ENCODE measurements at places on chromosomes 7 and 10.

- DNase-seq: no peak
Measured at GRCh38 chr10:61342858-61343572, 110.2 kb downstream of the TMEM26 start.

DNA sequence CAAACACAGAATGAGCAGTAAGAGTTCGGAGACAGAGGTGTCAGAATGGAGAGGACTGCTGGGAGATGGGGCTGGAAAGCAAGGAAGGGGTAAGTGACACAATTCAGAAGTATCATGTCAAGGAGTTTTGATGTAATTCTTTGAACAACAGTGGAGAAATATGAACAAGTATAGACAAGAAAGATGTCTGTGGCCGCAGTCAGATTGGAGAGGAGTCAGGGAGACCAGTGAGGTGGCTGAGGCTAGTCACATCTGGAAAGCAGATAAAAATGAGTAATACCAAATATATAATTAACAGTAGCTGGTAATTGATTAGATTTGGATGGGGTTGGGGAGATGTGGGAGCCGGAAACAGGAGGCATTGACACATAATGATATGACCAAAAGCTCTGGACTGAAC, 540.9 kb downstream of the SUGCT start:
- no peak for DNase-seq

GRCh38 chr10:99784016-99784726, 1.7 kb downstream of the ABCC2 start:
- no peak for DNase-seq

- DNase-seq: no peak
Measured at GRCh38 chr10:70575874-70576802, 26.4 kb downstream of the PRF1 start.

DNA sequence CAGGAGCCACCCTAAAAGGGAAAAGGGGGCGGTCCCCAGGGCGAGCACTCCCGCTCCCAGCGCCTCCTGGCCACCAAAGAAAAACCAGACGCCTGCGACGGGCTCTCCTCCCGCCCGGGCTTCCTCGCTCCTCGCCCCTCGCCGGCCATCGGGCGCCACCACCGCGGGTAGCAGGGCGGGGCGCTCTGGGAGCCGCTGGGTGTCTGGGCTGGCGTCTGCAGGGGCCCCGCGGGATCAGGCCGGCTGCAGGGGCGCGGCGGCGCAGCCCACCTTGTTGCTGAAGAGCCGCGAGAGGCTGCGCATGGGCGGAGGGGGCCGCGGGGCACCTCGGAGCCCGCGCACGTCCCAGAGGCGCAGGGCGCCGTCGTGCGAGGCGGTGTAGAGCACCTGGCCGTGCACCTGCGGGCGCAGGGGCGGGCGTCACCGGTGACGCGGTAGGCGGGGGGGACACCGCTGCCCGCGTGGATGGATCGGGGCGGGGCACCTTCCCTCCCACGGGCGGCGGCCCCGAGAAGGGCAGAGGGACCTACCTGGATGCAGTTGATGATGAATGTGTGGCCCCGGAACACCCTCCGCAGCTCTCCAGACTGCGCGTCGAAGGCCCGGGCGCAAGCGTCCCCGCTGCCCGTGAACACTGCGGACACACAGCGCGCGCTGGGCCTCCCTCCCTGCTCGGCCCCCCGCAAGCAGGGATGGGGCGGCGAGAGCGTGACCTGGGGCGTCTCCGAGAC, 28.3 kb downstream of the WDR86 start:
- peak; percentile 98 for DNase-seq

DNA sequence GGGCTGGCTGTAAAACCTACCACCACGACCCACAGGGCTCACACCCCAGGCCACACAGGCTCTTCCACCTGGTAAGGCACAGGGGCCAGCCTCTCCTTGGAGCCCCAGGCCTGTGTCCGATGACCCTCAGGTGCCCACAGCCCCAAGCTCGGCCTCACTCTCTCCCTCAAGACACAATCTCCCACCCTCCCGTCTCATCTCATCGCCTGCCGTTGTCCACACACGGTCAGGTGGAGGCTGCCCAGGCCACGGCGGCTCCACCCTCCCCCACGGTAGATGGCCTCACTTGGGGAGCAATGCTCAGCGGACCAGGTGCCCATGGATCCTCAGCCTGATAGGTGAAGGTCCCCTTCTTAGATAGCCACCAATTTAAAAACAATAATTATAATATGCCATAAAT, 8.7 kb upstream of the UTF1 start:
- DNase-seq: no peak

DNA sequence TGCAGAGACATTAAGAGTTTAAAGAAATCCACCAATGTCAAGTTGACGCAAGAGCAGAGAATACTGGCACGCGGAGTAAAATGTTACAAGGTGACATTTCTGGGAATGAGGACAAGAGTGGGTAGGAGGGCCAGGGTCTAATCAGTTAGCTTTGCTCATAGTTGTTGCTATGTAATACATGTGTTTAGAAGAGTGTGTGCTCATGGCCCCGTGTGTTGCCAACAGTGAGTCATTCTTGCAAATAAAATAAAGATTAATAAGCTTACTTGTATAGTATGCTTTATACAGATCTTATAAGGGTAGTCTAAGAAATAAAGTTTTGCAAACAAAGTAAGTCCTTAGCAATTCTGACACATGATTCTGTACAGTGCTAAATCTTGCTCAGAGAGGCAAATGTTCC, 64.5 kb downstream of the DNMBP start:
- DNase-seq: no peak

- DNase-seq: no peak
Measured at GRCh38 chr7:111371437-111371836, 190.9 kb downstream of the IMMP2L start.

GRCh38 chr7:102279537-102280400, 6.9 kb upstream of the SH2B2 start:
- peak; percentile 98 for DNase-seq

GRCh38 chr7:103301441-103301840, 4.2 kb downstream of the PMPCB start:
- no peak for DNase-seq

DNA sequence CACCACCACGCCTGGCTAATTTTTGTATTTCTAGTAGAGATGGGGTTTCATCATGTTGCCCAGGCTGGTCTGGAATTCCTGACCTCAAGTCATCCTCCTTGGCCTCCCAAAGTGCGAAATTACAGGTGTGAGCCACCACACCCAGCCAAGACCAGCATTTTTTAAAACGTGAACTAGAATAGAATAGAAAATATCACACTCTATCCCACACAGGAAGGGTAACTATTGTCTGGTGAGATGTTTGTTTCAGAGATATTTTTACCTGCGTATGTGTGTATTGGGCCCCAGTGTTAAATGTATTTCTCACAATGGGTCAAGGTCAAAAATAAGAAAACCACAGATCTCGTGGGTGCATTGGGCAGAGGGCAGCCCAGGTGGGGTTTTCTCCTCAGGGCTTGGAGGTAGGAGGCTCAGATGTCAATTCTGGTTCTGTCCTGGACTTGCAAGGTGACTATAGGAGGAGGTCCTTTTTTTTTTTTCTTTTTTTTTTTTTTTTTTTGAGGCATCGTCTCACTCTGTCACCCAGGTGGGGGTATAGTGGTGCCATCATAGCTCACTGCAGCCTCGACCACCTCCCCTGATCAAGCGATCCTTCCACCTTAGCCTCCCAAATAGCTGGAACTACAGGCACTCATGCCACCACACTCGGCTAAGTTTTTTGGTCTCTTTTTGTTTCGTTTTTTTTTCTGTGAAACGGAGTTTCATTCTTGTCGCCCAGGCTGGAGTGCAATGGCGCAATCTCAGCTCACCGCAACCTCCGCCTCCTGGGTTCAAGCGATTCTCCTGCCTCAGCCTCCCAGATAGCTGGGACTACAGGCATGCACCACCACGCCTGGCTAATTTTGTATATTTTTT, 19.0 kb downstream of the SH2B2 start:
- no peak for DNase-seq

- DNase-seq: no peak
Measured at GRCh38 chr10:124955243-124955642, 13.3 kb downstream of the ZRANB1 start.

DNA sequence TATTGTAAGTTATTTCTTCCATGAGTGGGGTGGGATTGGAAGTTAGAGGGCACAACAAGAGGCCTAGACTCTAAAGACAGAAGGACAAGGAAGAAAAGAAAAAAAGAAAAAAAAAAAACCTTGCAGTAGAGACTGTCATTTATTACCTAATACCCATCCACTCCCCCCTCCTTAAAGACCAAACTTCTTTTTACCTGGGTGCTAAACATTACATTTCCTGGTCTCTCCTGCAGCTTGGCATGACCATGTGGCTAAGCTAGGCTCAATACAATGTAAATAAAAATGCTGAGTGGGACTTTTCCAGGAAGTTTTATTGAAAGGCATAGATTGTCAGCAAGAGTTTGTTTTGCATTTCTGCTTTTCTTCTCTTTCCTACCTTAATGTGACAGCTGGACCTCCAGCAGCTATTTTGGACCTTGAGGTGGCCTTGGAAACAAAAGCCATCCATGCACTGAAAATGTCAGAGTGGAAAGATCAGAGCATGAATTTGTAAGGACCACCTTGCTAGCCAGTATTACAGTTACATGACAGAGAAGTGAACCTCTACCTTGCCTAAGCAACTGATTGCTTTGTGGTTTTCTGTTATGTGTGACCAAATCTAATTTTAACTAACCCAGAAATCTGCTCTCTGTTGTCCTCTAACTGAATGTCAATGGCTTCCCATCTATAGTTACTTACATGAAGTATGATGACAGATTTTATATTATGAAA, 81.3 kb upstream of the SFMBT2 start:
- DNase-seq: no peak

GRCh38 chr10:91043173-91043910, 122.5 kb upstream of the ANKRD1 start:
- DNase-seq: no peak

DNA sequence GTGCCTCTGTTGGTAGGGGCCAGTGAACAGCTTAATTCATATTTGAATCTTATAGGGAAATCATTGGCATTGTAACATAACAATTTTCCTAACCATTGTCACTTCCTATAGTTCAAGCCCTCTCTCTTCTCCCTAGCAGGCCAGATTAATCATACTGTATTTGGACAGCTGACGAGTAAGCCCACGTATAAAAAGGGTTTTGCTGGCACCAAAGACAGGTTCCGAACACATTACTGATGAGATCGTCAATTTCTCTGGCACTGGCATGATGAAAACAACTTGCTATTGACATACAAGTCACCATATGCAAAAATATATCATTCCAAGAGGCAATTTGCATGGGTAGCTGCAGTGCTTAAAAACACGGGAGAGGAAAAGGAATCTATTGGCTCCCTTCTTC, 891.1 kb upstream of the AUTS2 start:
- DNase-seq: no peak

- DNase-seq: no peak
Measured at GRCh38 chr7:45974540-45975360, 53.7 kb upstream of the IGFBP3 start.

GRCh38 chr10:31319602-31320549, 860 bp downstream of the ZEB1 start:
- peak; percentile 77 for DNase-seq

- DNase-seq: no peak
Measured at GRCh38 chr7:138713191-138713590, 12.0 kb upstream of the SVOPL start.

GRCh38 chr10:102457591-102458150, 6.3 kb upstream of the C10orf95 start:
- no peak for DNase-seq
